ENCODE measurements at places on chromosomes 2 and 18.

- no peak for DNase-seq
These were observed 234.4 kb downstream of the SOCS6 start for GRCh38 chr18:70523035-70523791.

- DNase-seq: no peak
These were observed 75.8 kb upstream of the WIPF1 start for GRCh38 chr2:174673440-174673839.

DNA sequence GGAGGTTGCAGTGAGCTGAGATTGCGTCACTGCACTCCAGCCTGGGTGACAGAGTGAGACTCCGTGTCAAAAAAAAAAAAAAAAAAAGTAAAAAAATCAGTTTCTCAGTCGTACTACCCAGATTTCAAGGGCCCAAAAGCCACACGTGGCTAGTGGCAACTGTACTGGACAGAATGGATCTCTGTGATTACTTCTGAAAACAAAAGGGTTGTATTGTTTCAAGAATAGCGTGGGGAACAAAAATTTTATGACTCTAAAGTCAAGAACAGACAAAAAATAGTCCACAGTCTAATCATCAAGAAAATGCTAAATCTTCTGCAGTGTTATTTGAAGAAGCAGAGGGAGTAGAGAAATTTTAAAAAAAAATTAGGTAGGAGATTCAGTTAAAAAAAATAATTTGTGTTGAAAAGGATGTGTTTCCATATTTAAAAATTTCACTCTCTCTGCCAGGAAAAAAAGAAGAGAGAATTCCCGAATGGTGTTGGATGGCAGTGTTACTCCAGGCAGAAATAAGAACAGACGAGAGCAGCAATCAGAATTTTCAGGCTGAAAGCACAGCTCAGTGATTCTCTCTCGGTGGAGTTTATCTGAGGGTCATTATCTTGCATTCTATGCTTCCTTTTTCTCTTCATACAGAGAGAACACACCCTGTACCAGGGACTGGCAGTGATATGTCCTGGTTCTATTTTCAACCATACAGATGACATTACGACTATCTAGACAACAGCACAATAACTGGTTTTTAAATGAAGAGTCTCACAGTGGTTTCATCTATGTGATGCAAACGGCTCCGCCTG, 61.8 kb downstream of the CABYR start:
- no peak for DNase-seq

- DNase-seq: no peak
These were observed 303.9 kb upstream of the FBXO11 start for GRCh38 chr2:48210189-48210588.

- no peak for DNase-seq
These were observed 514.0 kb upstream of the CDH2 start for GRCh38 chr18:28690836-28691495.

- DNase-seq: no peak
These were observed 886 bp downstream of the PRKCE start for GRCh38 chr2:45652090-45653031.

DNA sequence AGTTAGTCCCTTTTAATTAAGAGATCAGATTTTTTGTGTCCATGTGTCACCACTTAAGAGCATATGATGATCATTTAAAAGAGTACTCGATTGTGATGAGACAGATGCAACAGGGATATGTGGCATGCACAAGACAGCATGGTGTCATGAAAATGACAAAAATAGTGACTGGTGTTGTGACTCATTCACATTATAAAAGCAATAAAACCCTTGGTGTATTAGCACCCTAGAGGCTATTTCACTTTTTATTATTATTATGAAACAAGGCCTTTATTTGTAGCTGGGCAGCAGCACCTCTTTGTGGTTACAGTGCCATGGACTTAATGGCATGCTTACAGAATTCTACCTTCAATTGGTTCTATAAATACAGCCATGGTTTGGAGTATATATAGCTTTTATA, 1296.0 kb upstream of the ZEB2 start:
- no peak for DNase-seq

- DNase-seq: no peak
These were observed 235.6 kb upstream of the HNRNPA3 start for GRCh38 chr2:176976736-176977685.

DNA sequence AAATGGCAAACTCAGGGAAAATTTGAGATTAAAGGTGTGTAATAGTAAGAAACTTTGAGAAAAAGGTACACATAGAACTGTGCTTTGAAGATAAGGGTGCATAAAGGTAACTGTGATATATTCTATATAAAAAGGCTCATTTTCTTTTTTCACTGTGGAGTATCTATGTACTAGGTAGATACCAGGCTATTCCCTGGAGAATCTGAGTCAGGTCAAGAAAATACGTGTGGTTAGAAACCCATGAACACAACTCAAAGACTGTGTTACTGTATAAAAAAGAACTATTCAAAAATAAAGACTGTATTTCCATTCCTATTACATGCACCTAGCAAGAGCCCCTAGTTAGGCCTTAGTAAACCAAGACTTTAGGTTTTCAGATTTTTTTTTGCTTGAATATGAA, 100.1 kb upstream of the GRB14 start:
- DNase-seq: no peak

DNA sequence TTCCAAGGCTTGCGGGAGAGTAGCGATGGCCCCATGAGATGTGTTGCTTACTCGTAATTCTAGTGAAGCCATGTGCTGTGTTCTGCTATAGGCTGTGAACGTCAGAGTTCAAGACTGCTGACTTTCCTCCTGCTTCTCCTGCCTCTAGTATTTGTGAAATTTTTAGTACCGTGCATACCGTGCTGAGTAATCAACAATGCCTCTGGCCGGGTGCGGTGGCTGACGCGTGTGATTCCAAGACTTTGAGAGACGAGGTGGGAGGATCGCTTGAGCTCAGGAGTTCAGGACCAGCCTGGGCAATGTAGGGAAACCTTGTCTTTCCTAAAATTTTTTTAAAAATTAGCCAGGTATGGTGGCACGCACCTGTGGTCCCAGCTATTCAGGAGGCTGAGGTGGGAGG, 59.9 kb upstream of the B3GNT7 start:
- no peak for DNase-seq

DNA sequence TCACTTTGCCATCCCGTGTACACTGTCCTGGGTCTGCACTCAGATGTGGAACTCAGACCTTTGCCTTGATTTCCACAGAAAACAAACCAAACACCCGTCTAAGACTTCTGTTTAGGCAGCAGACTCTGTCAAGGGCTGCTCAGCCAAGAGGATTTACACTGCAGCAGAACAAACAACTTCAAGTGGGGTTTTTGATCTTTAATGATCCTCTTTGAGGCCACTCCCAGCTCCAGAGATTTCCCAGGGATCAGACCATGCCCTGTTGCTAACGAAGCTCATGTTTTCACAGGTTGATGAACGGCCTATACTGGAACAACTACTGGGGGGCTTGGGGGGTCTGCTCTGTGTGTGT, 52.5 kb upstream of the LGALSL start:
- DNase-seq: peak; percentile 74

- no peak for DNase-seq
These were observed 112.0 kb upstream of the THOC1 start for GRCh38 chr18:379681-380330.

DNA sequence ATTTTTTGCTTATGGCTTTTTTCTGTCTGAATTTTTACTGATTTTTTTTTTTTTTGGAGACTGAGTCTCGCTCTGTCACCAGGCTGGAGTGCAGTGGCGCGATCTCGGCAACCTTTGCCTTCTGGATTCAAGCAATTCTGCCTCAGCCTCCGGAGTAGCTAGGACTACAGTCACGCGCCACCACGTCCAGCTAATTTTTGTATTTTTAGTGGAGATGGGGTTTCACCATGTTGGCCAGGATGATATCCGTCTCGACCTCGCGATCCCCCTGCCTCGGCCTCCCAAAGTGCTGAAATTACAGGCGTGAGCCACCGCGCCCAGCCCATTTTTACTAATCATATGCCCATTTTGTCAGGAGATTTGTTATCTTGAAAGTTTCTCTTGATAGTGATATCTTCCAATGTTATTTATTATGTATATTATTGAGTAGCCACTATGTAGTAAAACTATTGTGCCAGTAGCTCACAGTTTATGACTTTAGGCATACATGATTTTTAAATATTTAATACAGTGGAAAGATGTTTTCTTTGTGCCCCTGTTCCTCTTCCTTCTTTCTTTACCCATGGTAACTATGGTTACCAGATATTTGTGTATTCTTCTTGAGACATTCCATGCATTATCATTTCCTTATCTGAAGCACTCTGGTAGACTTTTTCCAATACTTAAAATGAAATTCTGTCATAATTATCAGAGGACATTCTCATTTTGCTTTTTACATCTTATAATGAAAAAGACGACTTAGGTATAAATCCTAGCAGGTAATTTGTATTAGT, 2.1 kb downstream of the HAT1 start:
- no peak for DNase-seq

- DNase-seq: no peak
These were observed 67.5 kb downstream of the PDK1 start for GRCh38 chr2:172623249-172623965.

DNA sequence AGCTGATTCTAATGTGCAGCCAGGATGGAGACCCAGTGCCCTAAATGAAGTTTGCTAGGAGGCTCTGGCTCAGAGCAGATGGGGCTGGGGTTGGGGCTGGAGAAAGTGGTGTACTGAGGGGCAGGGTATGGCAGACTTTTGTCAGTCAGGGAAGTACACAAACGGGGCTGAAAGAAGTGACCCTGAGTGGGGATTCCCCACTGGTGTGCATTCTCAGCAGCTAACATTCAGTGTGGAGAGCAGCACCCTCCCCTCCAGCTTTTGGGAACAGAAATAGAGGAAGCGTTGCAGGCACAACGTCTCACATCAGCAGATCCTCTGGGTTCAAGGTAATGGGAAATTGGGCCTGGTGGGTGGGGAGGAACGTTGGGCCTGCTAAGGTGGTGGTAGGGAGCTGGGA, 89.1 kb upstream of the GCFC2 start:
- no peak for DNase-seq

DNA sequence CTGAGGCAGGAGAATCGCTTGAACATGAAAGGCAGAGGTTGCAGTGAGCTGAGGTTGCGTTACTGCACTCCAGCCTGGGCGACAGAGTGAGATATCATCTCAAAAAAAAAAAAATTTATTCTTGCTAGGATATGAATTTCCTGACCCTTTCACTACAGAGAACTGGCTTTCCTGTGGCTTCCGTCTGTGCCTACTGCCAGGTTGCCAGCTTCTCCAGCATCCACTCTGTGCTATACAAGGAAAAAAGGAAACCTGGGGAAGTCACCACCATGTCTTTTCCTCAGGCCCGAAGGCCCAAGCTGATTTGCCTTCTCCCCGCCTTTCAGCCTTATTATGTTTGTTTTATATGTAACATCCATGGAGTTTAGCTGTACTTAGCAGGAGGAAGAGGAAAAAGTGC, 122.0 kb upstream of the REV1 start:
- no peak for DNase-seq

DNA sequence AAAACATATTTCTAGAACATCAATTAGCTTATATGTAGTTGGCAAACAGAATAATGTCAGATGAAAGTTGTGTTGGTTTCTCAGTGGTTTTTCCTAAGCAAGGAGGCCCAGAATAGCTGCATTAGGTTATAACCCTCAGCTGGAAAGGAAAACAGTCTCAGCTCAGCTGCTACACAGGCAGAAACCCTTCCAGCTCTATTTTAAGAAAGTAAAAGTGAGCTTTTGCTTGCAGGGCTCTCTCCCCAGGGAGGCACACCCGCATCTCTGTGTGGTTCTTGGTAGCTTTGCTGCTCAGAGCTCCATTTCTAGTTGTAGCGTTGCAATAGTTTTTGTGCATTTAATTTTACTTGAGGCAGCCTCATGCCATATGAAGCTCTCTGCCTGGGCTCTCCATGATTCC, 54.6 kb downstream of the PIKFYVE start:
- no peak for DNase-seq

- DNase-seq: no peak
These were observed 108.4 kb downstream of the FAM210A start for GRCh38 chr18:13617826-13618515.

DNA sequence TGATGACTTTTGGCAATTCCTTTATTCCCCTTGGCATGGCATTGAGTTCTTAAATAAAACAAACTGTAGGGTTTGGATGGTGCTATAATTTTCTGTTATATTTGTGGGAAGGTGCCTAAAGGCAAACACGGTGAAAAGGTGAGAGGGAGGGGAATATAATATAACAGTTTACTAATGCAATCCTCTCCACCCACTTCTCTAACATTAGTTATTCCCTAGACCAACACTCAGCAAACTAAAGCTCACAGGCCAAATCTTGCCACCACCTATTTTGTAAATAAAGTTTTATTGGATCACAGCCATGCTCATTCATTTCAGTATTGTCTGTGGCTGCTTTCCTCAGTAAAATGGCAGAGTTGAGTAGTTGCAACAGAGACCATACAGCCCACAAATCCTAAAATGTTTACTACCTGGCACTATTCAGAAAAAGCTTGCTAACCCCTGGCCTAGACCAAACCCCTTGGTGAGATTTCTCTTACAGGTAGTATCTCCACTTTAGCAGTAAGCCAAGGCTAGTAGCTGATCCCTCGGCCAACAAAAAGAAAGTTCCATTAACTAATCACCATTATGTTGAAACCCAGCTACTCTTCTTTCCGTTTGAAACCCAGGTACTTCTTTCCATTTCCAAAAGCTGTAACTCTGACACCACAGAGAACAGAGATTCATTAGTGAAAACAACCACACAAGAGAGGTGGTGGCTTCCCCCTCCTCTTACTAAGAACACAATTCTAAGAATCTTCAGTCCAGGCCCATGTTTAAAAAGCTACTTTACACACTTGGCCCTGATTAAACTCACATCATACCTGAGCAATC, 136.1 kb upstream of the CHAC2 start:
- no peak for DNase-seq

DNA sequence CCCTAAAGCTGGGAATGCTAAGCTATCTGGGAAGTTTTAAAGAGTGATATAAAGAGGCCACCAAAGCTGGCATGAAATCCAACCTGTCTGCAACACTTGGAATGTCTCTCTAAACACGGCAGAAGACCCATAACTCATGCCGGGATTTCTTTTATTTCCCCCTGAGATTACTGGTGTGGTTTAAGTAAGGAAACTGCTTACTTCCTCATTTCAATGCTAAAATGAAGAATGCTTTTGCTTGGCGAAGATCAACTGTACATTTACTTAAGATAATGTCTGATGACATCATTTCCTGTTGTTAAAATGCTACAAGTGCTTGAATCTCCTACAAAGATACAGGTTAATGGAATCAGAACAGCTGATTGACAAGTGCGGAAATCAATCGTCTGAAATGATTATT, 353.8 kb upstream of the SALL3 start:
- DNase-seq: no peak

DNA sequence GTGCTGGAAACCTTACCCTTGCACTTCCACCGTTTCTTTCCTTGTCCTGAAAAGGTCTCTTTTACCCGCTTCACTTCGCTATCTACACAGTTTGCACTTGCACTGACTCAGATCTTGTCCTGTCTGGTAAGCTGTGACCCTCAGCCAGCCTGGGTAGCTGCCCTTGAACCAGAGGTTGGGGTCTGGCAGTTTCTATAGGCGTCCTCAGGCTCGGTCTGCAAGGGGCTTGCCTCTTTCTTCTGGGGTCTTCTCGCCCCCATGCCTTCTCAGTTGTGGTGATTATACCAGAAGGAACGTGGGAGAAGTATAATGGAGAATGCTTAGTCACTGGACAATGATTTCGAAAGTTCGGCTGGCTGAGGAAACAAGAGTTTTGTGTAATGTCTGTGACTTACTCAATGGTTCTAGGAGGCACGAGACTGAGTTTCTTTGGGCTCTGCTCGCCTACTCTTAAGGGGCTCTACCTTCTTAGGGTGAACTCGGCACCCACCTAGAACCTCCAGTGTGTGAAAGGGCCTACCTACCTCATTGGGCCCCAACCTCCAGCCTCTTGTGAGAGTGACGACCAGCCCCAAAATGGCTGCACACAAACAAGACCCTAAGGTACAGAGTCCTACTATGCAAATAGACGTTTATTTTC, 6.9 kb upstream of the STAT1 start:
- DNase-seq: no peak
